NCI-H2029 (cell line): ENCODE measurements at places on chromosomes 3 and 15.

DNA sequence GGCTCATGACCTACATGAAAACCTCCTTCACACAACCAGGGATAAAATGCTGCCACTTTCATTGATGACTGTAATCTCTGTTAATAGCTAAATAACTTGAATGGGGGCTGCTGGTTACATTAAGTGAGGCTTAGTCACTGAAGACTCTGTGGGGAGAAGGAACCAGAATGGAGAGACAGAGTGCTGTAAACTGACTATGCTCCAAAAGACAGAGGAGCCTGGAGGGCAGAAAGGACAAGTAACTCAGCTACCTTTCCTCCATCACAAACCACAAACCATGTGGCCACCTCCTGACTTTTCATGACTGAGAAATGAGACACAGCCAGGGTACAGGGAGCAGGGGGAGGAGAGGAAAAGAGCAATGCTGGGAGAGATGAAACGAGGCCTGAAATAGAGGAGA lies 97.1 kb upstream of the TRIM42 start:
- DNase-seq, result no peak

DNA sequence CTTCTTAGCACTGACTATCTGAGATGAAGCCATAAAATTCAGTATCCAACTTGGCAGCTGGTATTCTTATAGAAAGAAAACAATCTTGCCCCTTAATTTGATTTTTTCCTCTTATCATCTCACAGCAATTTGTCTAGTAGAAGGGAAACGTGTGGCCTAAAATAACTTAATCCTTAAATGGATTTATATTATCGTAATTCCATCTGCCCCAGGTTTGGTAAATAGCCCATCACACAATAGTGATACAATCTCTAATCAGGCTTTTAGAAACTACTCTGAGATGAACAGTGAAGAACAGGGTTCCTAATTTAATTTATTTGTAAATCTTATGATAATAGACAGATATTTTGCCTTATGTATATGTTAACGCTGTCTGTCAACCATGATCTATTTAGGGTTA lies 24.8 kb downstream of the PEX5L start:
- no peak for DNase-seq

DNA sequence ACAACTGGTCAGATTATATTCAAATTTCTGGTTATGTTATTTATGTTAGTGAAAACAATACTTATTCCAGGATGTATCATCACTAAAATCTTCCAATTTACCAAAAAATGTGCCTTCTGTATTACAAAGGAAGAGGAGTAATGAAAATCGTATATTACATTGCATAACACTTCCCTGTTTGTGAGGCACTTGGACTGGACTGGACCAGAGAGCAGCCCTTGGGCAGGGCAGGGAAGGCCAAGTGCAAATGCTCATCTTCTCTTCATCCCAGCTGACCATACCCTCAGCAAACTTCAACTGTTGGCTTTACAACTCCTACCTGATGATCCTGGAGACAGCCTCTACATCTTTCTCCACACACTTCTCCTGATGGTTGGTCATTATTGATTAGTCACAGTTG lies 285.7 kb upstream of the MME start:
- no peak for DNase-seq

- DNase-seq, result no peak
These were observed 1.7 kb downstream of the MEIS2 start for GRCh38 chr15:37098468-37099318.

DNA sequence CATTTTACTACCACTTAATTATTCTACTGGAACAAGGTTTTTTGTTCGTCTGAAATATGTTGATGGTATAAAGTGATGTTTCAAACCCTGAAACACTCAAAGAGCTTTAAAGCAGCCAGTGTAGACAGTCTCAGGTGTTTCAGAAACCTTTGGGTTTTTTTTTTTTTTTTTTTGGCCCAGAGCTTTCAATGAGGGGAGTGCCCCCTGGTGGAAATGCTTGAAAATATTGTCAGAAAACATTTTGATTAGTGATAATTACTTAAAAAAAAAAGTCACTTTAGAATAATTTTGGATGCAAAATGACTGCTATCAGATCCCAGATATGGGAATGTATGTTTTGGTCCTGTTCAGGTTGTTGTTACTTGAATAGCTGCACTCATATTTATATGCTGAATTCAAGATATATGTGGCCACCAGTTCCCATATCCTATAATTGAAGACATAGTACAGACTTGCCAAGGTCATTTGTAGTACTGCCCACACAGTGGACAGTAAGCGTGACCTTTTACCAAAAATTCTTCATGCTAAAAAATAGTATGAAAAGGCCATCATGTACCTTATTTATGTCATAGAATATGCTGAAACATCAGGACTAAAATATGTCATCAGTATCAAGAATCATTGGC lies 35.9 kb downstream of the SATB1 start:
- DNase-seq, result peak; percentile 53
